Neuronal stem cell (in vitro differentiated cells): ENCODE measurements at places on chromosomes 6 and 20.

DNA sequence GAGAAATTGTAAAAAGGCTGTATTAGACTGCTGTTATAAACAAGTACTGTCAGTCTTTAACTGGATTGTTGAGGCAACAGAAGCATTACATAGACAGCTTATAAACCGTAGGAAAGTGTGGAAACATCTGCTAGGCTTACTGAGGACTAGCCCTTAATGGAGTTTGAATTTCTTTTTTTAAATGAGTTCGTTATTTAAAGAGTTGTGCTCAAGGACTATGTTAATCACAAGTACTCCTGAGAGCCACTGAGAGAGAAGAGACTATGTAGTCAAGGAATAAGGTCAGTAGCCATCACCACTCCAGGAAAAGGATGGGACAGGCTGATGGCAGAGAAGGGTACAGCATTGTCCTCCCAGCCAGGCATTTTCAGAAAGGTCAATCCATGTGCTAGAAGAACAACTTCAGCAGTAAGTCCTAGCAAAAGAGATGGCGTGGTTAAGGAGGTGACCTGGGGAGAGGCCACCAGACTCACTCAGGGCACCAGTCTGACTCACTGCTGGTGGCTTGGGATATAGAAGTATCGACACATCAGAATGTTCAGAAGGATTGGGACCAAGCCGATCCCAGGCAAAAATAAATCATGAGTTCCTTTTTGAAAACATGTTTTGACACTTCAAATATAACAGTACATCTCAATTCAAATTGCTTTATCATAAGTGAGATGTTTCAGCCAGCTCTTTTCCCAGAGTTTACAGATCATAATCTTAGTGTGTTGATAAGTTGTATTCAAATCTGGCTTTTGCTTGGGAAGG lies 6.4 kb downstream of the RPS12 start:
- no peak overlapping the region for H3K27ac ChIP-seq
- H3K36me3 ChIP-seq: peaks cover 26% of the 10 kb centered on the region
- H3K27me3 ChIP-seq: no peaks in the 10 kb centered on the region

DNA sequence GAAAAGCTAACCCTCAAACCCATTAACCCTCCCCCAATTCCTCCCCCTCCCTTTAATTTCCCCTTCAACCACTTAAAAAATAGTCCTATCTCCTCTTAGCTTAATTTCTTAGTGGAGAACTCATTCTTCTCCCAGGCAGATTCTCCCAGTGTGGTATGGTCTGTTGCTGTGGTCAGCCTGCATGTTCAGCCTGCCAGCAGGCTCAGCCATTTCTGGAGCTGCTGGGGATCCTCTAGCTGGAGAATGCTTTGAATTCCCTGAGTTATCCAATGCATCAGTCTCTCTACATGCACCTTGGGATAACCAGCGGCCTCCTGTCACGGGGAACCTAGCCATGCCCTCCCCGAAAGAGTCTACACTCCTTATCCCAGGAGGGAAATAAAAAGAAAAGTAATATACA lies 375.4 kb upstream of the RSPO3 start:
- no peaks in the 10 kb centered on the region for H3K36me3 ChIP-seq
- no peaks in the 10 kb centered on the region for H3K4me1 ChIP-seq
- DNase-seq: no peak
- no peak overlapping the region for H3K27ac ChIP-seq
- no peaks in the 10 kb centered on the region for H3K27me3 ChIP-seq

GRCh38 chr6:30031381-30031780 lies 29.7 kb upstream of the POLR1H start:
- H3K27me3 ChIP-seq: no peaks in the 10 kb centered on the region
- no peak overlapping the region for H3K4me3 ChIP-seq
- peaks cover 3% of the 10 kb centered on the region for H3K36me3 ChIP-seq
- H3K4me1 ChIP-seq: no peaks in the 10 kb centered on the region
- DNase-seq: no peak

GRCh38 chr20:57439432-57439831 lies 48.2 kb downstream of the RBM38 start:
- peaks cover 23% of the 10 kb centered on the region for H3K4me1 ChIP-seq
- H3K27me3 ChIP-seq: no peaks in the 10 kb centered on the region
- no peaks in the 10 kb centered on the region for H3K36me3 ChIP-seq
- no peak overlapping the region for H3K4me3 ChIP-seq

GRCh38 chr6:70633870-70634269 lies 33.8 kb upstream of the SMAP1 start:
- no peaks in the 10 kb centered on the region for H3K4me1 ChIP-seq
- H3K4me3 ChIP-seq: no peak overlapping the region
- no peak for DNase-seq
- H3K27ac ChIP-seq: no peak overlapping the region
- no peaks in the 10 kb centered on the region for H3K27me3 ChIP-seq

GRCh38 chr20:37393863-37394542 lies 48.1 kb downstream of the SRC start:
- no peak overlapping the region for H3K4me3 ChIP-seq
- peak overlapping the region; percentile 96 for H3K27ac ChIP-seq
- peaks cover 38% of the 10 kb centered on the region for H3K4me1 ChIP-seq
- H3K27me3 ChIP-seq: no peaks in the 10 kb centered on the region
- DNase-seq: no peak
- peaks cover 37% of the 10 kb centered on the region for H3K36me3 ChIP-seq

- DNase-seq: no peak
- H3K4me1 ChIP-seq: peaks cover 5% of the 10 kb centered on the region
- H3K27ac ChIP-seq: no peak overlapping the region
- H3K4me3 ChIP-seq: no peak overlapping the region
- no peaks in the 10 kb centered on the region for H3K36me3 ChIP-seq
Observed at GRCh38 chr6:126337323-126337722, 2.6 kb upstream of the CENPW start.

DNA sequence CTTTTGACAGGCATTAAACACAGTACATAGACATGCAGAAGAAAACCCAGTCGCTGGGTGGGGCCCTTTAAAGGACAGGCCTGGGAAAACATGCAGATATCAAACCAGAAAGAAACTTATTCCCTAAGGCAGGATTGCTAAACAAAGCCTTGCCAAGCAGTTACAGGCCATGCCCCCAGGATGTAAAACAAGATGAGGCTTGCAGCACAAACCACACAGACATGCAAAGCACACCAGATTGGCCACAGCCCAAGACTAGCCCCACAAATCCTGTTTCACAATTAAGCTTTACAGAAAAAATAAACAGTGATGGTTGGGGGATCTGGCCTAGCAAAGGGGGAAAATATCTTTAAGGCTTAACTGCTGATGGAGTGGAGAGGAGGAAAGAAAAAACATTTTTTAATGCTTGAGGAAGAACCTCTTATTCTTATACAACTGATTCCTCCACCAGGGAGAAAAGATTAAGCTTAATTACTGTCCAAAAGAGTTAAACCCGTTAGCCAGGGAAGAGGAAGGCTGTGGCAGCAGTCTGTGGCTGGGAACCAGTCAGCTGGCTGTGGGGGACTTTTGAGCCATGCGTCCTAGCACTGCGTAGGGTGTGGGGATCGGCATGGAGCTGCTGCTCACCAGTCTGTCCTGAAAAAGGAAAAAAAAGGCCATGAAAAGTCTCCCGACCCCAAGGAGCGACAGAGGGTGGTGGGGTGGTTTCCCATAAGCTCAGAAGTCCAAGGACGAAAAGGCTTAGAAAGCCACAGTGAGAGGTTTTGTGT lies 28.4 kb downstream of the COL19A1 start:
- no peak for DNase-seq
- H3K4me3 ChIP-seq: no peak overlapping the region
- H3K36me3 ChIP-seq: no peaks in the 10 kb centered on the region
- H3K27ac ChIP-seq: no peak overlapping the region
- no peaks in the 10 kb centered on the region for H3K27me3 ChIP-seq

DNA sequence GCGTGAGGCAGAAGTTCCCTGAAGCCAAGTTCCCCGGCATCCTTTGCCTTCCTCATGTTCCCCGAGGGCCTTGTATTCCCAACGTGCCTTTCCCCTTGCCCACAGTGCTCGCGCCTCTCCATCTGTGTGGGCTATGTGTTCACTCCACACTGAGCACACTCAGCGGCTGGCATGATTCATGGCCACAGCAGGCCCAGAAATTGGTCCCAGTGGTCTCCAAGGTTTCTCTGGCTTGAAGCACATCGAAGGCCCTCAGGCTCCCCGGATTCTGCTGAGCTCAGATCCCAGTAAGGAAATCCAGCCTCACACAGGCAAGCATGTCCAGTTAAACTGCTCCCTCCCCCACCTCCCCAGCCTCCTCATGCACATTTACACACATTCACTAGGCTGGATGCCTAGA lies 123.6 kb downstream of the ISM1 start:
- no peak for DNase-seq
- no peaks in the 10 kb centered on the region for H3K4me1 ChIP-seq
- no peaks in the 10 kb centered on the region for H3K27me3 ChIP-seq
- H3K27ac ChIP-seq: no peak overlapping the region

- no peaks in the 10 kb centered on the region for H3K36me3 ChIP-seq
- H3K4me1 ChIP-seq: no peaks in the 10 kb centered on the region
- H3K27me3 ChIP-seq: peaks cover 18% of the 10 kb centered on the region
- H3K4me3 ChIP-seq: no peak overlapping the region
- H3K27ac ChIP-seq: no peak overlapping the region
Observed at GRCh38 chr6:137416376-137417109, 77.7 kb downstream of the OLIG3 start.

GRCh38 chr6:80674669-80675068 lies 568.2 kb downstream of the BCKDHB start:
- no peak for DNase-seq
- no peaks in the 10 kb centered on the region for H3K27me3 ChIP-seq
- H3K27ac ChIP-seq: no peak overlapping the region
- no peaks in the 10 kb centered on the region for H3K36me3 ChIP-seq
- no peak overlapping the region for H3K4me3 ChIP-seq

- H3K36me3 ChIP-seq: no peaks in the 10 kb centered on the region
- no peak overlapping the region for H3K27ac ChIP-seq
- no peaks in the 10 kb centered on the region for H3K27me3 ChIP-seq
- no peak overlapping the region for H3K4me3 ChIP-seq
- no peaks in the 10 kb centered on the region for H3K4me1 ChIP-seq
Observed at GRCh38 chr20:7492257-7492656, 448.0 kb downstream of the HAO1 start.

GRCh38 chr20:60583741-60584140 lies 625.5 kb downstream of the CDH26 start:
- H3K27me3 ChIP-seq: no peaks in the 10 kb centered on the region
- H3K4me1 ChIP-seq: peaks cover 6% of the 10 kb centered on the region
- no peak overlapping the region for H3K4me3 ChIP-seq
- H3K36me3 ChIP-seq: no peaks in the 10 kb centered on the region
- no peak for DNase-seq

DNA sequence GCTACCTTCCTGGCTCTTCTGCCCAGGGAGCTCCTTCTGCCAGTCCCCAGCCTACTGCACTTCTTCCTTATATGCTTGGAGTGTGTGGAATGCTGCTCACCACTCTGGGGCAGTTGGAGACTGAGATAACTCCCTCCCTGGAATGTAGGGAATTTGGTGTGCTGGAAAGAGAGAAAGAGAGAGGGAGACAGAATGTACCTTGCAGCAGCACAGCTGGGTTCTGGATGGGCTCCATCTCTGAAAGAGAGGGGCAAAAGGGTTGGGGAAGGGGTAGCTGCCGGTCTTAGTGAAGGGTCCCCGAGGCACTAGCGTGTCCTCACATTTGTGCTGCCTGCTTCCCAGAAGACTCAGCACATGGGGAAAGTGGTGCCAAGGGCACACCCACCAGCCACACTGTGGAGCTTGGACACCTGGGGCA lies 40.2 kb upstream of the DDR1 start:
- H3K27ac ChIP-seq: peak overlapping the region; percentile 33
- peak; percentile 43 for DNase-seq
- H3K36me3 ChIP-seq: no peaks in the 10 kb centered on the region

- DNase-seq: no peak
- H3K36me3 ChIP-seq: no peaks in the 10 kb centered on the region
- H3K27ac ChIP-seq: no peak overlapping the region
- H3K27me3 ChIP-seq: no peaks in the 10 kb centered on the region
Observed at GRCh38 chr6:145423936-145424335, 311.4 kb downstream of the EPM2A start.

DNA sequence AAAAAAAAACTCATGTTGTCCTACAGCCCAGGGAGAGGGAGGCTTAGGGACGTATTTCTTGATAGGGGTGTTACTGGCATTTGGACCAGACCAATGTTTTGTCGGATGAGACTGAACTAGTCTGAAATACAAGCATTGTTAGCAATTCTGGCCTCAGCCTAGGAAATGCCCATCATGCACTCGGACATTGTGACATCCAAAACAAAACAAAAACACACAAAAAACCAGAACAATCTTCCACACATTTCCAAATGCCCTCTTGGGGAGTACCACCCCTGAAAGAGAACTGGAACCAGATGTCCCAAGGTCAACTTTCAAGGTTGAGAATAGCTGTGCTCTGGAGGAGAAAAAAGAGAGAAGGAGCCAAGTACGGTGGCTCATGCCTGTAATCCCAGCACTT lies 299.1 kb upstream of the JARID2 start:
- no peaks in the 10 kb centered on the region for H3K36me3 ChIP-seq
- DNase-seq: no peak
- H3K4me1 ChIP-seq: no peaks in the 10 kb centered on the region
- no peak overlapping the region for H3K27ac ChIP-seq

GRCh38 chr6:161222706-161223234 lies 51.1 kb downstream of the AGPAT4 start:
- no peak overlapping the region for H3K27ac ChIP-seq
- no peak for DNase-seq
- no peaks in the 10 kb centered on the region for H3K27me3 ChIP-seq
- no peak overlapping the region for H3K4me3 ChIP-seq

DNA sequence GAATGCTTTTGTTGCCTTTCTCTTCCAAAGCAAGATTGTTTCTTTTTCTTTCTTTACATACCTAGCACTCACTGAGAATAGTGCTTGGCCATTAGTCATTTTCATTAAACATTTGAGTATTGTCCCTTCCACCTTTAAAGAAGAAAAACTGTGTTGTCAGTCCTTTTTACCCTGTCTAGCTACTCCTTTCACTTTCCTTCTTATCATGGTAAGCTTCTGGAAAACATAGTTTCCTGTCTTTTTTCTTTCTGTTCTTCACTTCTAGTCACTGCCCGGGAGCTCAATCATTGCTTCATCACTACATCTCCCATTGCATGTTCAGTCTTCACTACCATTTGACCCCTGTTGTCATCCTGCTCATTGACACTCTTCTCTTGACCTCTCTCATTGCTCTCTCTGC lies 12.1 kb downstream of the VAPB start:
- H3K36me3 ChIP-seq: peaks cover 18% of the 10 kb centered on the region
- no peaks in the 10 kb centered on the region for H3K27me3 ChIP-seq
- DNase-seq: no peak
- H3K4me3 ChIP-seq: no peak overlapping the region
- H3K27ac ChIP-seq: no peak overlapping the region
- H3K4me1 ChIP-seq: no peaks in the 10 kb centered on the region

DNA sequence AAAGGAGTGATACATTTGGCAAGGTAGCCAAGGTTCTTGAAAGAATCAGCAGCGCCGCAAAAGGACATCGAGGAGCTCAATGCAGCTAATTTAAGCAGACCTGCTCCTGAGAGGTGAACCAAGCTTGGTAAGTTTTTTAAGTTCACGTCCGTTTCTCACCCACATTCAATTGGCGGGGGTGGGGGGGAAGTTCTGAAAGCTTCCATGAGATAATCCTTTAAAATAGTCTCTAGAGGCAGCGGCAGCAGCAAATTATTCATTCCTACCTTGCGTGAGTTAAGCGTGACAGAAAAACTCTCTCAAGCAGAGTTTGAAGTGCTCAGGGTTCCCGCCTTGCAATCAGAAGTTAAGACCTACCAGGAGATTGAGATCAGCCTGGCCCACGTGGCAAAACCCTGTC lies 97.3 kb upstream of the NHSL1 start:
- H3K27ac ChIP-seq: no peak overlapping the region
- no peaks in the 10 kb centered on the region for H3K27me3 ChIP-seq
- no peaks in the 10 kb centered on the region for H3K36me3 ChIP-seq
- no peak for DNase-seq
- H3K4me3 ChIP-seq: no peak overlapping the region

GRCh38 chr6:33720998-33721397 lies 9.5 kb upstream of the UQCC2 start:
- no peak for DNase-seq
- H3K27me3 ChIP-seq: peaks cover 33% of the 10 kb centered on the region
- H3K4me3 ChIP-seq: no peak overlapping the region
